ENCODE measurements at places on chromosomes 2 and 18. TPM values are rescaled to one million over a fixed set of nuclear protein-coding genes. Genes with fewer than 3 reads are reported as not detected.

The ASXL3 gene
- not detected for total RNA-seq

The TRIM54 gene
- not detected for total RNA-seq

The L3MBTL4 gene
- total RNA-seq: under 0.01 TPM

The MPPE1 gene
- total RNA-seq: 29.3 TPM

The STAT4 gene
- total RNA-seq: 0.67 TPM

The CHST9 gene
- 0.33 TPM for total RNA-seq

The HEATR5B gene
- 40.7 TPM for total RNA-seq

The ALPP gene
- not detected for total RNA-seq

All from melanocyte of skin (primary cell).